Activated CD4-positive, alpha-beta T cell treated with anti-CD3 and anti-CD28 coated beads, Interleukin-2, amount 10 ng/mL, durations not matched to agents 7 days and 5 days (primary cell): ENCODE measurements at places on chromosomes 2 and 18.

DNA sequence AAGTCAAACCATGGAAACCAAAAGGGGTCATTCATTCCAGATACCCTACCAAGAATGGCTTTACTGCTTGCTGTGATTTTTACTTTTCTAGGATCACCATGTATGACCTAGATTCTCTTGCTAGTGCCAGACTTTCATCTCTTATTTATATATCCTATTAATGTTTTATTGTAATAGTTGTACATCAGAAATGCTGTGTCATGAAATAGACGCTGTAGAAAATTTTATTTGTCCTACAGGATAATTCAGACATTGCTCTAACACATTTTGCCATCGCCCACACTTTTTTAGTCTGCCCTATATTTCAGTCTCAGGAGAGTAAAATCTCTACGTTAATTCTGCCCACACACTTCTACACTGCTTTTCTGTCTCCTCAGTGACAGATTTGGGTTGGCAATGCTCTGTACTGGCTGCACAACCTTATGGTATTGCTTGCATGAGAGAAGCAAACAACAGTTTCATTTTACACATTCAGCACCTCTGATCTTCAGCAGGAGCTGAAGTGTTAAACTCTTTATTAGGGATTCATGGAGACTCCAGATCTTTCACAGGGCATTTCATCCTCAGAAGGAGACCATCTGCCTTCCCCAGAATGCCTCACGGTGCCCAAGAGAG is 871.8 kb upstream of the CHAC2 start:
- no peak for DNase-seq

DNA sequence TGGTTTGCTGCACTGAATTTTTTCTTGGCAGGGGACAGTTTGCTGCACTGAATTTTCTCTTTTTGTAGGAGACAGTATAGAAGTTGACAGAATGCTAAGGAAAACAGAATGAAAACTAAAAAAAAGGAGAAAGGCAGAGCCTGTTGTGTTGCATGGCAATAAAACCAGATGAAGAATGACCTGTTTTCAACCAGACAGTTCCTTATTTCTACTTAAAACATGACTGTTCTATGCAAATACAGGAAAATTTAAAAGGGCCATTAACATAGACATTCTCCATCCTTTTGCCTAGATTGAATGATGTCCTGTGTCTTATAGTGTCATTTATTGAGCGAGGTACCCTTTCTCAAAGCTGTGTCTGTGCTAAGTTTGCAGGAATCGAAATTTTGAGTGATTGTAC is 33.3 kb downstream of the ABI2 start:
- no peak for DNase-seq

- no peak for DNase-seq
These were observed 29.8 kb upstream of the MAL start for GRCh38 chr2:94995553-94996304.

- DNase-seq, result peak; percentile 69
These were observed 76.0 kb downstream of the CD28 start for GRCh38 chr2:203782262-203782976.

DNA sequence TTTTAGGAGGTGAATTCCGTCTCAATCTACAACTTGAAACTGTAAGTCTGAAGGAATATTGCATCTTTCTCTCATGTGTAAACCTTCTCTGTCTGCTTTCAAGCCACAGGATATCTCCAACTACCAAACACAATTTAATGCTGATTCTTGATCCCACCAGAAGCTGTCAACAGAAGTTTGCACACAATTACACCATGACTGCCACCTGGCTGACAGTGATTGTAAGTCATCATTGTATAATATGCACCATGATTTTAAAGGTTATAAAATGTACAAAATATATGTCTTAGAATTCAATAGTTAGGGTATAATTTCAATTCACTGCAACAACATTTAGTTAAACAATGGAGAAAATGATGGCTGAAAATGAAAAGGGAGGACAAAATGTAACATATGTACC is 18.4 kb downstream of the PREPL start:
- peak; percentile 41 for DNase-seq

GRCh38 chr18:41482501-41482900 is 472.5 kb upstream of the PIK3C3 start:
- no peak for DNase-seq

DNA sequence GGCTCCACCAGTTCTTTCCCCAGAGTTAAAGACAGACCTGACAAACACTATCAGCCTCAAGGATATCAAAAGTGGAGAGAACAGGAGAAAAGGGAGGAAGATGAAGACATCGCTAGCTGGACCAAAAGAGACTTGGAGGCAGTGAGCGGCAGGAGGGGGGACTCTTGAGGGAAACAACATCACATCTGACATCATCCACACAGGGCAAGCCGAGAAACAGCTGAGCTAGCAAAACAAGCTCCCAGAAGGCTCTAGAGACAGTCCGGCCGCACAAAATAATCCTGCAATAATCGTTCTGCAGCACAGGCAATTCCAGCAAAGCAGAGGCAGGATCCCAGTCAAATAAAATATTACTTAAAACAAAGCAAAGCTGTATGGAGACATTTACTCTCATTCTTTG is 239.8 kb downstream of the EN1 start:
- no peak for DNase-seq

- DNase-seq, result no peak
These were observed 272.3 kb upstream of the ZNF804A start for GRCh38 chr2:184326066-184326465.

GRCh38 chr2:30206461-30207430 is 24.6 kb upstream of the LBH start:
- DNase-seq, result no peak

DNA sequence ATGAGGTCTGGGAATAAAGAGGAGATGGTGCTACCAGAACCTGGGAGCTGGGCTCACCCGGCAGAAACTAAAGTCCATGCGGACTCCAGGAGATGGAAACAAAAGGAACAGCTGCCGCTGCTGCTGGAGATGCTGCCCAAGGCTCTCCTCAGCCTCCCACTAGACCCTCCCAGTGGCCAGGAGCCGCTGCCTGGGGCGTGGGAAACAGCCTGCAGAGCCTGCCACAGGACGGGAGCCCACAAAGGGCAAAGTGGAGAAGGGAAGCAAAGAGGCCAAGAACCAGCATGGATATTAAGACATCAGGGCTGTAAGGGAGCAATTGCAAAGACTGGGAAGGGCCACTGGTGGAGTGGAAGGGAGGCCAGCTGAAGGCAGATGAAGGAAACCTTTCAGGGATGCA is 179.6 kb downstream of the NCK2 start:
- DNase-seq, result no peak

GRCh38 chr2:207970826-207971180 is 54.5 kb downstream of the PLEKHM3 start:
- DNase-seq, result no peak

GRCh38 chr2:161141033-161141432 is 19.2 kb upstream of the TANK start:
- DNase-seq, result no peak

- DNase-seq, result no peak
These were observed 63.6 kb upstream of the ACSL3 start for GRCh38 chr2:222797261-222797660.

GRCh38 chr18:12630136-12630535 is 27.8 kb downstream of the SPIRE1 start:
- DNase-seq, result no peak

DNA sequence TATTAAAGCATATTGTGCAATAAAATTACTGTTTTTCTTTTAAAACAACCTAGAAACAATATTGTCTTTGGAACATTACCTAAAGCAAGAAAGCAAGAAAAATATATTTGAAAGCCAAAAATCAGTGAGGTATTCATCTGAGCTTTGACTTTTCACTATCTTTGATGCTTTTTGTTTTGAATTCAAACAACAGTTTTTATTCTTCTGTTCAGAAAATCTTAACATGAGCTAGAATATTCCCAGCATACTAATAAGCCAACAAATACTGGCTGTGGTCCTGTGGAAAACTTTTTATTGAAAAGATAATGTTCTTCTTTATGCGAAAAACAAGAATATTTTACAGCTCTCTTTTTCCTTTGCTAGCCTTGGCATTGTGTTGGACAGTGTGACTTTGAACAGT is 19.8 kb downstream of the FAM171B start:
- no peak for DNase-seq

DNA sequence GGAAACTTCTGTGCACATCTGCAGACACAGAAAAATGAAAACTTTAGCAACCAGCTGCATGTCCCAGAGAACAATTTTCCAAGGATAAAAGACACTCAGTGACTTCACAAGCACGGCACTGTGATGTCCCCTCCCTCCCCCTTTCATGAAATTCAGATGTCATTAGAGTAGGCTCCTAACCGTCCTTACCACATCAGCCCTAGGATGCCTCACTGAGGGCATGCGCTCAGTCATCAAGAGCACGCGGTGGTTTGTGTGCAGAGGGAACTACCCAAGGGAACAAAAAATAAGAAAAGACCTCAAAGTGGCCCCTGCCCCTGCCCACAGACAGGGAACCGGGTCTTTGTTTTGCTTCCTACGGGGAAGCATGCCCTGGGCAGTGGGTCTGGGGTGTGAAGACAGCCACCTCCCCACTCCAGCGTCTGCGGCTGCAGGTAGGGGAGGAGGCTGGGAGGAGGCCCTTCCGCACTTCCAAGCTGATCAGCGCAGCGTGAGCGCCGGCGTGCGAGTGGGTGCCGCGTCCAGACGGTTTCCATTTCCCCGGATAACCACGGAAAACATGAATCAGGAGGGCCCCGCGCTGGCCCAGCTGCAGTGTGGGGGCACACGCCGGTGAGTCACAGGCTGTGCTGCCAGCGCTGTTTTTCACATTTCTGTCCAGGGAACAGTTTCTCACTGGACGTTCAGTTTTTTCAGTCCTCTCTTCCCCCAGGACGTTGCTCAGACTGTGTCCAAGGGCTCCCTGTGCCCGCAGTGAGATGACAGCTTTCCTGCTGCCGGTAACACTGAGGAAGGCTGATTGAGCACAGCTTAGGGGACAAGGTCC is 70.6 kb downstream of the COPS8 start:
- DNase-seq, result no peak

DNA sequence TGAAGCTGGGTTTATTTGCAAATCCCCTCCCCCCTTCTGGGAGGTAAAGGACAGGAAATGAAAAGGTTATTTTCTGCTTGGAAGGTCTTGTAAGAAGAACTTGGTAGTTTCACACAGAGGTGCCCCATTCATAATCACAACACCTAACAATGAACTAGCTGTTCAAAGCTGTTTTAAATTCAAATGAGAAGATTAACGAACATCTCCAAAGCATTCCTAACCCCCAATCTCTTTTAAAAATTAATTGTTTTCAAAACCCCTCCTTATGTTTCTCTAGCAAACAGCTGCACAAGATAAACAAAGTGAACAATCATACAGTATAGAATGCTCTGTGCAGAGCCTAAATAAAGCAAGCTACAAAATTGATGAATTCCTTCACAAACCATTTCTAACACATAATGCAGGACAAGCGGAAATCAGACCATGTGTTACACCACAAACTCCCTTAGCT is 271.4 kb downstream of the SATB2 start:
- DNase-seq, result no peak

- no peak for DNase-seq
These were observed 86.6 kb upstream of the FAM237A start for GRCh38 chr2:206555721-206556120.

DNA sequence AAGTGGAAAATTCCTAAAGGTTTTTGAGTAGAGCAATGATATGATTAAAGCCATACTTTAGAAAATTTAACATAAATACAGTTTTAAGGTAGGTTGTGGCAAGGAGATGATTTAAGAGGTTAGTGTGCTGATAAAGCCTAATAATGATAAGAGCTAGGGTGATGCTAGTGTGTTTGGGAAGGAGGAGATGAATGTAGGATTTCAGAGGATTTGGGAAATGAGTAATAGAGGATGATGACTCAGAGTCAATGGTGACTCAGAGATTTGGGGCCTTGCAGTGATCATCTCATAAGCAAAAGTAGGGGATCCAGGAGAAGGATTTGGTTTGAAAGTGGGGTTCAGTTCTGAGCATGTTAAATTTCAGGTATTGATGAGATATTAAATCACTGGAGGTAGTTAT is 23.3 kb downstream of the STAMBP start:
- DNase-seq, result no peak

DNA sequence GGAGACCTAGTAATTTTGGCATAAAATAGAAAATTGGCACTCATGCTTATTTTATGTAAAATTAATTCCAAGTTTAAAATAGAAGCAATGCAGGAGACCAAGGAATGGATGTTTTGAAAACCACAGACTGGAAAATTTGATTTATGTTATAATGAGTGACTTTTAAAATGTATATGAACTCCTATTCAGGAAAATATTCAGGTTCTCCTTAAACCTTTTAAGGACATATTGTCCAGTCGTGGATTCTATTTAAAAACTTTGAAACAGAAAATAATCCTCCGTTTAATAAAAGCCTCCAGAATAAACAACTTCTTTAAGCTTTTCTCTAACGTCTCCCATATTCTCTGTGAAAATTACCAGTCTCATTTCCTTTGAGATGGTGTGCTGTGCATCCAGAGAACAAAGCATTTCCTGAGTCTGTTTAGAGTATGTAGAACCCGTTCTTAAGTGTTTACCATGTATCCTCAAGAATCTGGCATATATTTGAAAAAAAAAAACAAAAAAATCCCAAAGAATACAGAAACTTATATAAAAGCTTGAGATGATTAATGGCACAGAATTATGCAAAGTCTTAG is 8.6 kb upstream of the YES1 start:
- DNase-seq, result no peak

DNA sequence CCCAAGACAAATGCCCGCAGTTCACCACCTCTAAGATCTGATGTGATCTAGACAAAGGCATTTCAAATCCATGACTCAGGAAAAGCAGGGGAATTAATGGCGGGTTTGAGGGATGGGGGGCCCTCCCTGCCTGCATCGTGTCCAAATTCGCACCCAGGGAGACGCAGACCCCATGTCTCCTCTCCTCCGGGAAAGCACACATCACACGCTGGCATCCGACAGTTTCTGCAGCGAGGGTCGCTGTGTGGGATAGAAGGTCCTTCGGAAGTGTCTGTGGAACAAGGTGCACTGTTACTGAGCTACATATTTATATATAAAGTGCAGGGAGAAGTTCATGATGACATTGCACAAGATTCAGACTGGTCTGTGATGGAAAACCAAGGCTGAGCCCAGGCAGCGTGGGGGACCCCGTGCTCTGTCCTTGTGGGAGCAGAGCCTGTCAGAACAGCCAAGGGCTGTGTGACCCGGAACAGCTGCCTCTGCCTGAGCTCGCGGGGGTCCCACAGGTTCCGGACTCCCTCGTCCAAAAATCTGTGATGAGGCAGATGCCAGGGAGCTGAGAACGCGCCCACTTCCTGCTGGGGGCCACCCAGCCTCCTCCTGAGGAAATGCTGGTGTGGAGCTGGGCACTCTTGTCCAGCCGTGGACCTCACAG is 82.3 kb upstream of the CTDP1 start:
- no peak for DNase-seq
